Neural progenitor cell (in vitro differentiated cells): ENCODE measurements at places on chromosomes 13 and 19. TPM values are rescaled to one million over a fixed set of nuclear protein-coding genes. Genes with fewer than 3 reads are reported as not detected.

DNA sequence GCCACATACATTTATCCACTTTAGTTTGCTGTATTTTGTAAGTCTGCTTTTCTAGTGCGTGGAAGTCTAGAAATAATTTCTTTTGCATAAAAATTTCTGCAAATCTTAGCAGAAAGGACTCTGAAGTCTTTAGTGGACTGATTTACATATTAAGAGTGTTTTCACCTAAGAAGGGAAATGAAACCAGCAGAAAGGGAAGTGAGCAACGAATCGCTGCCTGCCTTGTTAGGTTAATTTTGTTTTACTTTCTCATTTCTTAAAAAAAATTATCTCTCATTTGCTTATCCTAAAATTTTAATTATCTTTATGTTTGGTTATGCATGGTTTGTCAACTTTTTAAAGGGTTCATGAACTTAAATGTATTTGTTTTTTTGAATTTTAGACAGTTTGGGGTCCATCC lies 767 bp upstream of the GPR18 start:
- no peak for DNase-seq

CCDC97 gene
- 14.1 and 19.1 TPM in 2 replicates for total RNA-seq

IZUMO2 gene
- total RNA-seq = not detected in 2 replicates

- DNase-seq = no peak
These were observed 38.6 kb downstream of the WDR87 start for GRCh38 chr19:37867831-37868230.

GRCh38 chr19:46159418-46160232 lies 11.6 kb downstream of the IGFL2 start:
- no peak for DNase-seq

DNA sequence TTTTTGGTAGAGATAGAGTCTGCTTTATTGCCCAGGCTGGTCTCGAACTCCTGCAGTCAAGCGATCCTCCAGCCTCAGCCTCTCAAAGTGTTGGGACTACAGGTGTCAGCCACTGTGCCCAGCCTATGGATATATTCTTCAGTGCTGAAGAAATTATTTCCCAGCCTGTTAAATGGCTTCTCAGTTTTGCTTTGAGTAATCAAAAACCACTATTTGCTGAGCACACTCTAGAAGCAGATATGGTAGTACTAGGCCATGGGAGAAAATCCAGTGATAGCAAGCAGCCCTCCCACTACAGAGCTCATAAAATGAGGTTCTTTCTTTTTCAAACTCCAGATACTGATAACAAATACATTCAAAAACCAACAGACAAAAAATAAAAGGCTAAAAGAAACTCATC lies 80.6 kb upstream of the CLDN10 start:
- no peak for DNase-seq
